ENCODE measurements at places on chromosomes 16 and 17. TPM values are rescaled to one million over a fixed set of nuclear protein-coding genes. Genes with fewer than 3 reads are reported as not detected.

Gene FOXN1
- total RNA-seq = not detected

Gene TBC1D10B
- 32.7 TPM for total RNA-seq

Gene TNK1
- total RNA-seq = 9.3 TPM

Gene FLYWCH2
- 31.3 TPM for total RNA-seq

Gene P2RX5
- total RNA-seq = 8.4 TPM

Gene EPOP
- total RNA-seq = 1.3 TPM

Gene RPH3AL
- 55.9 TPM for total RNA-seq

Gene GPR139
- total RNA-seq = not detected

Gene DNAI2
- total RNA-seq = 0.22 TPM

Gene LRRC37A3
- total RNA-seq = 14.3 TPM

Gene PHKG2
- 27.8 TPM for total RNA-seq

Gene FADS6
- total RNA-seq = not detected

Gene PRR11
- total RNA-seq = 2.5 TPM

Gene TP53TG3
- not detected for total RNA-seq

Gene TBC1D3C
- not detected for total RNA-seq

Gene ZG16
- not detected for total RNA-seq

Gene UBE2Z
- 86.7 TPM for total RNA-seq

Gene PDE6G
- total RNA-seq = 3.2 TPM

Gene PDIA2
- total RNA-seq = not detected

Gene DHX58
- total RNA-seq = 27.5 TPM

Gene CHMP1A
- total RNA-seq = 96.1 TPM

Gene IL34
- 7.4 TPM for total RNA-seq

Gene DLX3
- 0.41 TPM for total RNA-seq

Gene CFAP119
- total RNA-seq = 12.2 TPM

Gene MTMR4
- total RNA-seq = 42.9 TPM

Gene NPIPB9
- 3.5 TPM for total RNA-seq

Gene NLRC3
- total RNA-seq = 5.3 TPM

Gene EVI2B
- 16.5 TPM for total RNA-seq

Gene SPN
- 8.8 TPM for total RNA-seq

Gene GRAPL
- 10.7 TPM for total RNA-seq

Gene C17orf107
- total RNA-seq = 4.4 TPM

Gene TEKT1
- total RNA-seq = 0.06 TPM

Gene WSCD1
- total RNA-seq = 14.5 TPM

Gene LYRM1
- total RNA-seq = 31.7 TPM

Gene CIBAR2
- 1.6 TPM for total RNA-seq

Gene CHST4
- total RNA-seq = not detected

Gene SPATA32
- not detected for total RNA-seq

Gene ACSM2A
- 59.3 TPM for total RNA-seq

Gene SULT1A3
- 19.8 TPM for total RNA-seq

Gene HEATR9
- 0.16 TPM for total RNA-seq

Data from kidney (tissue), 22 donors.